ENCODE measurements at places on chromosomes 5 and 9.
A peak's percentile ranks its signal among the peaks of the same experiment; 100 is the strongest.

GRCh38 chr9:91422758-91423711 lies 597 bp downstream of the NFIL3 start:
- DNase-seq, result no peak

GRCh38 chr5:77771452-77771851 lies 4.7 kb downstream of the TBCA start:
- no peak for DNase-seq

DNA sequence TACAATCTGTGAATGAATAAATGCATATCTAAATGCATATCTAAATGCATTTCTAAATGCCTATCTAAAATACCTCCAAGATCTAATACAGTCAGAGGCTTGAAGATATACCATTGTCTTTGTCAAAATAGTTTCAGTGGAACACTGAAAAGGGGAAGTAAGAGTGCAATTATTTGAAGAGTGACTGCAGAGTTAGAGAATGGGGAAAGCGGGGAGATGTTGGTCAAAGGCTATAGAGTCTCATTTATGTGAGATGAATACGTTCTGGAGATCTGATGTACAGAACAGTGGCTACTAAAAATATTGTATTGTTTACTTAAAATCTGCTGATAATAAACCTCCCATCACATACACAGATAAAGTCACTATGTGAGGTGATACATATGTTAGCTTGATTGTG lies 1126.2 kb upstream of the CDH9 start:
- DNase-seq, result no peak

GRCh38 chr5:81230416-81230815 lies 2.7 kb upstream of the CKMT2 start:
- no peak for DNase-seq

GRCh38 chr5:103741984-103742383 lies 179.4 kb upstream of the NUDT12 start:
- no peak for DNase-seq

DNA sequence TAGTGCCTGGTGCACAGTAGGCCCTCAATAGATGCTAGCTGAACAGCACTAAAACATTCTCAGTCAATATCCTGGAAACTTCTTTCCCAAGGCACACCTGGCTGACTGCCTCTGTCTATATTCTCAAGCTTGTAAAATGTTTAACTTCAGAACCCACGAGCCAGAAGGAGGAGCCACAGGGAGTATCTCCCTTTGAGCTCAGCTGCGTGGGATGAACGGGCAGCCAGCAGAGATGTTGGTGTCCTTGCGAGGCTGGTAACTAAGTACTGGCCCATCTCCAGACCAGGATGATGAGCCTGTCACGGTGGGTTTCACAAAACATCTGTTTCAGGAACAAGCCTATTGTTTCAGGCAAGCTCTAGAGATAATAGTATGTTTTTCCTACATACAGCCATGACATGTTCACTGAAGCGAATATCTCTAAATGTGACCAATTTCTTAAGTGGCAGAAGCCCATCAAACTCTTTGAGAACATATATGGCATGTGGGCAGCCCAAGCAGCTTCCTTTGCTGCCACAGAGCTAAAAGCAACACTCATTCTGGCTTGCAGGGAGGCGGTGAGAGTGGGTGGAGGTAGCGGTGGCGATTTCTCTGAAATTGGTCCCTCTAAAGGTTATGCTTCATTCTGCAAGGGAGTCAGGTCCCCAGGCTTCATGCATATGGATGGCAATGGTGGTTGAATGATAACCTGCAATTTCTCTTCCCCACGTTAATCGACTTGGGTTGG lies 206.2 kb downstream of the TTLL11 start:
- DNase-seq, result no peak

DNA sequence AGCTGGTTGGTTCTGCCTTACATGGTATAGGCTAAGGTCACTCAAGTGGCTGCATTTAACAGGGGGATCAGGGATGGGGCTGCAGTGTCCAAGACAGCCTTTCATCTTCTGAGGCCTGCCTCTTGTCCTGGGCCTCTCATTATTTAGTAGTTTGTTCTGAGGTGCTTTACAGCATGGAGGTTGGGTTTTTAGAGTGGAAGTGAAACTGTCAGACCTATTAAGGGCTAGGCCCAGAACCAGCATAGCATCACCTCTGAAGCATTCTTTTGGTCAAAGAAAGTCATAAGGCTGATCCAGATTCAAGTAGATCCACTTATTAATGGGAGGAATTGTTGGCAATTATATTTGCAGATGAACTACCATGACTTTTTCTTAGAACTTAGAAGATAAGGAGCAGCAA lies 146.0 kb upstream of the NMUR2 start:
- no peak for DNase-seq

- DNase-seq, result no peak
Observed at GRCh38 chr5:77390795-77391194, 101.3 kb downstream of the WDR41 start.

GRCh38 chr5:143691287-143691944 lies 120.5 kb upstream of the HMHB1 start:
- DNase-seq, result no peak

GRCh38 chr5:73272351-73272750 lies 99.4 kb downstream of the TMEM174 start:
- DNase-seq, result no peak

GRCh38 chr5:160506006-160507004 lies 84.7 kb downstream of the PTTG1 start:
- peak; percentile 37 for DNase-seq

DNA sequence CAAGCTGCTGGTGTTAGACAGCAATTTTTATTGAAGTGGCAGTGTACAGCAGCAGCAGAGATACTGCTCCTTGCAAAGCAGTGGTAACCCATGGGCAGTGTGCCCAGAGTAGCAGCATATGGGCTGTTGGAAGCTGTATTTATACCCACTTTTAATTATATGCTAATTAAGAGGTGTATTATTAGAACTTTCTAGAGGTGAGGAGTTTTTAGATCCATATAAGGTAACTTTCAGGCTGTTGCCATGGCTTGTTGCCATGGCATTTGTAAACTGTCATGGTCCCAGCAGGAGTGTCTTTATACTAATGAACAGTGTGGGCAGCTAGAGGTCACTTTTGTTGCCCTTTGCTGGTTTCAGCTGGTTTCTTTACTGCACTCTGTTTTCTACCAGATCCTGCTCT lies 3.7 kb upstream of the PJA2 start:
- no peak for DNase-seq

DNA sequence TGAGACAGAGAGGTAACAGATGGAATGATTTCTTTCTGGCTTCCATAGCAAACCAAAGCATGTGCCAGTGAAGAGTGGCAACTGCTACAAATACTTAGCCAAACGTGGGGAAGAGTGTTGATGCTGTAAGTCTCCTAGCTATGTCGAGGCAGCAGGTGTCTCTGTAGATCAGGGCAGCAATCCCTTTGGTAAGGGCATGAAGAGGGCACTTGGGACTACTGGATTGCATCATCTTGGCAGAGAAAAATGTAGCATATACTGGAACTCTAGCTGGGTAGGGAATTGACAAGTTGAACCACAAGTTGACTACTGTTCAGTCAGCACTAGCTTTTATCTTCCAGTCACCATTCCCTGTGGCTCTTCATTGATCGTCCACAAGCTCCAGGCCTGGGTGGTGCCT lies 75.8 kb downstream of the GHR start:
- DNase-seq, result no peak

DNA sequence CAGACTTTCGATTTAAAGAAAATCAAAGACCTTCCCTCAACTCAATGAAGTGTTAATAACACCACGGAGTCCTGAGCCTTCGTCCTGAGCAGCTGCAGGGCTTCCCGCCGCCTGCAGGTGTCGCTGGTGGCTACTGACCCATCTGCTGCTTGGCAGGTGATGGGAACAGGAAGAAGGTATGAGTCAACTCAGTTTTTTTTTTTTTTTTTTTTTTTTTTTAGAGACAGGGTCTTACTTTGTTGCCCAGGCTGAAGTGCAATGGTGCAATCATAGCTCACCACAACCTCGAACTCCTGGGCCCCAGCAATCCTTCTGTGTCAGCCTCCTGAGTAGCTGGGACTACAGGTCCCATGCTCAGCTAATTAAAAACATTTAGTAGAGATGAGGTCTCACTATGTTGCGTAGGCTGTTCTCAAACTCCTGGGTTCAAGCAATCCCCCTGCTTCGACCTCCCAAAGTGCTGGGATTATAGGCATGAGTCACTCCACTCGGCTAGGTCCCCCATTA lies 185.7 kb upstream of the IL12B start:
- DNase-seq, result peak; percentile 54

Data from stimulated activated CD8-positive, alpha-beta memory T cell treated with anti-CD3 and anti-CD28 coated beads, Interleukin-4, amount 100 ng/mL, for 1 hour (primary cell).